ENCODE measurements at places on chromosomes 11 and 22.

DNA sequence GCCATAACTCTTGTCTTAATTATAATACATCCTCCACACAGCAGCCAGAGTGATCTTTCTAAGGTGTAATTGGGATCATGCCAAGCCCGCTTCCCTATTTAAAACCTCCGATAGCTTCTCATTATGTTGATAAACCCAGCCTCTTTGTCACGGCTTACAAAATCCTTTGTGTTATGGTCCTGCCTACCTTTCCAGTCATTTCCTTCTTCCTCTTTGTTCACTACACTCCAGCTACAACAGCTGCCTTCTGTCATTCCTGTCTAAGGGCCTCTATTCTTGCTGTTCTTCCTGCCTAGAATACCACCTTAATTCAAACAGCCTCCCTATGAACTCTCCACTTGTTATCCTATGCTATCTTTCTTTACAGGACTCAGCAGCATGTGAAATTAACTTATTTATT is 70.6 kb upstream of the CAPRIN1 start:
- DNase-seq = no peak

- no peak for DNase-seq
Observed at GRCh38 chr11:87926250-87926970, 248.8 kb downstream of the RAB38 start.

DNA sequence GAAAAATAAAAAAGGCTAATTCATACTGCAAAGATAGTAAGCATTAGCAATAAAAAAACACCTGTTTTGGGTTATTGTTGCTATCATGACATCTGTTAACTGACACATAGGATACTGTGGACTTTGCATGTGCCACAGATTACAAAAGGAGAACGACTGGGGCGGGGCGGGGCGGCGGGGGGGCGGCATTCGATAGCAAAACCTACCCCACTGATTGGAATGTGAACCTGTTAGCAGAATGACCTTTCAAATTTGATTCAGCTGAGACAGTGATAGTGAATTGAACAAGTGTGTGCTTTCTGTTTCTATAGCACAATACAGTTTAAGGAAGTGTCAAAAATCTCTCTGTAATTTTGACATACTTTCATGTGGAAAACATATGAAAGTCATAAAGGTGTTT is 14.9 kb downstream of the MMP20 start:
- DNase-seq = no peak

GRCh38 chr11:2091786-2092463 is 47.3 kb downstream of the IGF2 start:
- DNase-seq = no peak

DNA sequence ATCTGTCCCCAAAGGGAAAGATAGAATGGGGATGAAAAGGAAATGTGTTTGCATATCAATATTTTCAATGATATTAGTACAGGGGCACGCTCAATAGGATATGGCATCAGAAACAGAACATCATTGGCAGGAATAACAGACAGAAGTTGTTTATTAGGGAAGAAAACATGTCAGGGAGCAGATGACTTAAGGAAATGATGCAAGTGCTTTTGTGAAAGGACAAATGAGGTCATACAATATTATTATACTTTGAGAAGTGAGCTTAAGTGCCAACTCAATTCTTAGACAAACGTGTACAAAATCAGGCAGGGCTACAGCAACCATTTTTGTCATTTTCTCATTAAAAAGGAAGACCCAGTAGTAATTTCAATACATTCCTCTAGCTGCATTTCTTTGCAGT is 388.4 kb downstream of the SOX6 start:
- no peak for DNase-seq

- no peak for DNase-seq
Observed at GRCh38 chr11:120612513-120613263, 101.1 kb downstream of the GRIK4 start.

Measured in forelimb muscle (tissue), 1 donor.